ENCODE measurements at places on chromosomes 2 and 18.

DNA sequence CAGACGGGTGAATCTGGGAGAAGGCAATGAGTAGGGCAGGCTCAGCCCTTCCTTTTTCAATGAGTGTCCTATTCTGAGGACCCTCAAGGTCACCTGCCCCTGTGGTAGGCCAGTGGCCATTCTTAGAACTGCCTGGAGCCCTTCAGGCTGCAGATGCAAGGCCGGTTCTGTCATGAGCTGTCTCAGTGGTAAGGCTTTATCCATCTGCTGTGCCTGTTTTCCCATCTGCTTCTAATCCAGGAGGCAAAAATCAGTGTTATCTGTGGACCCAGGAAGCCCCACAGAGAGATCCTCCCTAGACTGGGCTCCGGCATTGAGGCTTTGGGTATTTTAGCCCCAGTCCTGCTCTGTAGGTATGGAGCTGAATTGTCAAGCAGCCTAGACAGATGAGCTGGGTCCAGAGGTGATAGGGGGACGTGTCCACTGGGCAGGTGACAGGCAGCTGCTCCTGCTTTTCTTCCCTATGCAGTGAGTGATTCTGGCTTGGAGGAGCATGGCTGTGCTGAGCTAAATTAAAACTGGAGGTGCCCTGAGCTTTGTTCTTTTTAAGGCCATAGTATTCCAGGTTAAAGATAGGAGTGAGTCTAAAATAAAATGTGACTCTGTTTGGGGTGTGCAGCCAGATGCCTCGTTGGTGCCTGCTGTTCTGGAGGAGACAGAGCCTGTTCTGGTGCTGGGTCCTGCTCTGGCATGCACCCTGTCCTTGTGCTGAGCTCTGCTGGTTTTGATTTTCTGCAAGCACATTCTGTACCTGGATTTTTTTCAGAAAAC is 92.5 kb downstream of the FHOD3 start:
- no peak for DNase-seq

GRCh38 chr2:188892636-188893035 is 81.5 kb upstream of the COL3A1 start:
- no peak for DNase-seq

DNA sequence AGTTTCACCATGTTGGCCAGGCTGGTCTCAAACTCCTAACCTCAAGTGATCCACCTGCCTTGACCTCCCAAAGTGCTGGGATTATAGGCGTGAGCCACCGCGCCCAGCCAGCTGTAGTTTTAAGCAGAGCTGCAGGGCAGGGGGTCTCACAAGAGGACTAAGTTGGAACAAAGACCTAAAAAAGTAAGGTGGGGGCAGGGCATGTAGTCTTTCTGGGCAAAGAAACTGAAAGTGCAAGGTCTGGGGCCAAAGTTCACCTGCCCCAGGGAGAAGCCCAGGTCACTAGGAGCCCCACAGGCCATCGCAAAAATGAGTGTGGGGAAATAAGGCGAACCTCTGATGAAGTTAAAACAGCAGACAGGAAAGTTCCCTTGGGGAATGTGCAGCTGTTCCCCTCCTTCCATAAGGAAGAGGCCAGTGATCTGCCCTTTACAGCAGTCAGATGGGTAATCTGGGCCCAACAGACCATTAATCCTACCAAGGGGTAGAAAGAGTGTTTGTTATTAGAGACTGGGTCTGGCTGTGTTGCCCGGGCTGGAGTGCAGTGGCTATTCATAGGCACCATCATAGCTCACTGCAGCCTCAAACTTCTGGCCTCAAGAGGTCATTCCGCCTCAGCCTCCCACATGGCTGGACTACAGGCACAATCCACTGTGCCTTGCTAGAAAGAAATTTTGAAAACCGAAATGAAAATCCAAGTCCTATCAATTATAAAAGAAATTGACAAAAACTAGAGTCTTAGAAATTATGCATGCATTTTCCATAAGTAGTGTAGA is 2.8 kb downstream of the SCLY start:
- no peak for DNase-seq

GRCh38 chr2:236855866-236856847 is 229.5 kb upstream of the COPS8 start:
- DNase-seq: no peak

- DNase-seq: peak; percentile 75
These were observed at the start of gene CAVIN2 for GRCh38 chr2:191846515-191847476. CAVIN2 (minus strand) TSS chr2:191847088; CDS start chr2:191846925, 163 bp downstream.

GRCh38 chr2:48568547-48568946 is 38.6 kb downstream of the STON1 start:
- DNase-seq: no peak

All from fibroblast of skin of left biceps (primary cell).